ENCODE measurements at places on chromosomes 13 and 19.

DNA sequence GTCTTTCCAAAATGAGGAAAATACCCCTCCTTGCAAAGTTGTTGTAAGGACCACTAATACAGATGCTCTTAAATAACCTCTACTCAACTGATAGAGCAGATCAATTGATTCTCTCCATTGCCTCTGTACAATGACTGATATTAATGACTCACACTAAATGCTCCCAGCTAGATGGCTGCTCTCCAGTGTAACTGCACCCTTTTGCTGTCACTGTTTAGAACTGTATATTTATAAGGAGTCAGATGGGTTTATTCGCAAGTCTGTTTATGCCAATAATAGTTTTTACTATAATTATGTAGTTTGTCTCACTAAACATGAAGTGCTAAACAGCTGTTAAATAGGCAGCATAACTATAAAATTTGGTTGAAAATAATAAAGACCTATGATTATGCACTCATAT lies 21.0 kb upstream of the N4BP2L1 start:
- DNase-seq, result no peak

DNA sequence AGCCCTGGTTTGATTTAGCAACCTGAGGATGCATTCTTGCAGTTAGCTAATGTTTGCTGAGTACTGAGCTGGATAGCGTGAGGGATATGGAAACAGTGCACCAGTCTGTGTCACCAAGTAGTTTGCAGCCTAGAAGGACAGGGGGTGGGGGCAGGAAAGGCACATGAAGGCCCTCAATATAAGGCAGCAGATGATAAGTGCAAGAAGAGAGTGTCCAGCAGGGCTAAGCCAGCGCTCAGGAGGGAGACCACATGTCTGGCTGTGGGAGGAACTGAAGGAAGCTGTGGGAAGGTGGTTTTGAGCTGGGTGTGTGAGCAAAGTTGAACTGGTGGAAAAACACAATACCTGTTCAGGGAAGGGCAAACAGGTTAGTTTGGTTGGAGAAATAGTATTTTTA lies 1.7 kb downstream of the CXCL17 start:
- peak; percentile 62 for DNase-seq

DNA sequence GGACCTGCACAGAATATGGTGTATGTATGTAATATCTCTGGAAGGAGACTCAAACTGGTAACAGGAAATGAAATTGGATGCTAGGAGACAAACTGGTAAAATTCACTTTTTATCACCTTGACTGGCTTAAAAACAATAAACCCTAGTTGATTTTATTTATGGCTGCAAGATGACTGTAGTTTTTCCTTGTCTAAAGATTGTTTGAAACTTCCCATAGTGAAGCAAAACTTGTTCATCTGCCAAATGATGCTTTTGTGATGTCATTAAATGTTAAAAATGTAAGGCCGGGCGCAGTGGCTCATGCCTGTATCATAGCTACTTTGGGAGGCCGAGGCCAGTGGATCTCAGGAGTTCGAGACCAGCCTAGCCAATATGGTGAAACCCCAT lies 2.5 kb upstream of the ECH1 start:
- no peak for DNase-seq

DNA sequence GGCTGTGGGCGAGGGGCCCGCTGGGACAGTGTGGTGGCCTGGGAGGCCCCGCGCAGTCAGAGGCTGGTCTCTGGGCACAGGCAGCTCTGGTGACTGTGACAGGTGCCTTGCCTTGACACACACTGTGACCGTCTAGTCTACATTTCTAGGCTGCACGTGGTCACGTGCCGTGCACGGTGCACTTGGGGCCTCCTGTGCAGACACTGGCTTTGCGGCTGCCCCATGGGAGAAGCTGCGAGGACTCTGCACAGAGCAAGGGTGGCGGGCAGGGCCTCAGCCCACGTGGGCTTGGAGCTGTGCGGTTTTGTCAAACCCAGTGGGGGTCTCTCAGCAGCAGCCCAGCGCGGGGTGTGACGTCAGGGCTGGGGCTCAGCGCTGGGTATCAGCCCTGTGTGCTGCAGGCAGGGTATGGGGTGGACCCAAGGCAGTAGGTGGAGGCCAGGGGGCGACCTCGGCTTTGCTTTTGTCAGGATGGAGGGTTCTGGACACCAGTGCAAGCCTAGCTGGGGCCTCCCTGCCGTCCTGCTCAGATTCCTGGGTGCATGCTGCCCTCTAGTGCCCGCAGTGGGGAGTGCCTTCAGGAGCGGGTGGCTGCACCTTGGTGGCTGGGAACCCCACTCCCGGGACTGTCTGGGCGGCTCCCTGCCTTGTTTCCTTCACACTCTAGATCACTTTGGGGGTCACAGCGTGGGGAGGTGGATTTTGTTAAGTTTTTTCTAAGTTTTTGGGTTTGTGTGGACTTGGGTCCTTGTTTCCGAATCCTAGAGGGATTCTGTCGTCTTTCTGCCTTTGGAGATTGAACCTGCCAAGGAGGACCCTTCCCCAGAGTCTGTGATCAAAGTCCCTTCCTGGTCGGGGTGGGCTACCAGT lies 62.6 kb downstream of the KDM4B start:
- no peak for DNase-seq

DNA sequence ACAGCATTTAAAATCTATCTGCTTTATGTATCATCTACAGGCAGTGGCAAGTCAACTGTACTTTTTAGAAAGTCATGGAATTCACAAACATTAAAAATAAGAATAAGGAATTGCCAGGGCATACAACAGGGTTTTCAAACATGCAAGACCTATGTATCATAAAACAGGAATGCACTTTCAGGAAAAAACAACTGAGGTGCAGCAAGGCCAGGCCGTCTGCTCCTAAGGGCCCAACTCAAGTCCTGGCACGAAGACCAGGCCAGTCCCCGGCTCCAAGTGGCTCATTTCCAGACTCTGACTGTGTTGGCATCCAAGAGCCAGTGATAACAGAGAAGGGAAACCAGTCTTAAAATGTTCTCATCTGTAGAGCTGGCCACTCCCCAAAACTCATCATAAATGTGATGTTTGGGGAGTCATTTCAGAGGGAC lies 7.1 kb downstream of the RFX2 start:
- DNase-seq, result no peak

GRCh38 chr13:98386637-98387036 lies 190.3 kb downstream of the STK24 start:
- no peak for DNase-seq

GRCh38 chr13:26759249-26759906 lies 1.2 kb downstream of the GPR12 start:
- DNase-seq, result no peak

- DNase-seq, result no peak
These were observed at the start of gene PRKCG for GRCh38 chr19:53881482-53882390. Gene PRKCG (plus strand): TSS chr19:53882197. CDS start chr19:53882495, 298 bp downstream.

GRCh38 chr19:55504981-55505380 lies 16.7 kb downstream of the SSC5D start:
- no peak for DNase-seq

DNA sequence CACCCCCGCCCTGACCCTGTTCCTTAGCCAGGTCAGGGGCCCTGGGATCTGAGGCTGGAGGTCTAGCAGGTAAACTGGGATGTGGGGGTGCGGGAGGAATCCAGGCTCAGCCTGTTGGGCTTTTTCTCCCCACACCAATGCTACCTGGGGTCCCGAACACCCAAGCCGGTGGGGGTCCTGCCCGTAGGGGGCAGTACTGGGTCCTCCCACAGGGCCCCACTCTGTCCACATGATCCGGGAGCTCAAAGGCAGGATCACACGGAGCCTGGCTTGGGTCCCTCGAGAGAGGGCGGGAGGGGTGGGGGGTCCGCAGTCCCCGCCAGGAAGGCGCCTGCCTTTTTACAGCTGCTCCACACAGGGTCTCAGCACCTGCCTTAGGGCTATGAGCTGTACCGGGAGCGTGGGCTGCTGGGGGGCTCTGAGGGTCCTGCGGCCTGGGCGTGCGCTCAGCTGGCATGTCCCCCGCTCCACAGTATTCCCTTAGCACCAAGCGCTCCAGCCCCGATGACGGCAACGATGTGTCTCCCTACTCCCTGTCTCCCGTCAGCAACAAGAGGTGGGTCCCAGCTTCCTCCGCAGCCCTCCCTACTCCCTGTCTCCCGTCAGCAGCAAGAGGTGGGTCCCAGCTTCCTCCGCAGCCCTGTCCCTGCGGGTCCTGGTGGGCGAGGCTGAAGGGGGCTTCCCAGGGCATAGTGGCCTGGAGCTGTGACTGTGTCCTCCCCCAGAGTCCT lies 12.3 kb upstream of the TEKTIP1 start:
- DNase-seq, result no peak

- no peak for DNase-seq
These were observed 27.9 kb downstream of the USPL1 start for GRCh38 chr13:30645629-30646028.

DNA sequence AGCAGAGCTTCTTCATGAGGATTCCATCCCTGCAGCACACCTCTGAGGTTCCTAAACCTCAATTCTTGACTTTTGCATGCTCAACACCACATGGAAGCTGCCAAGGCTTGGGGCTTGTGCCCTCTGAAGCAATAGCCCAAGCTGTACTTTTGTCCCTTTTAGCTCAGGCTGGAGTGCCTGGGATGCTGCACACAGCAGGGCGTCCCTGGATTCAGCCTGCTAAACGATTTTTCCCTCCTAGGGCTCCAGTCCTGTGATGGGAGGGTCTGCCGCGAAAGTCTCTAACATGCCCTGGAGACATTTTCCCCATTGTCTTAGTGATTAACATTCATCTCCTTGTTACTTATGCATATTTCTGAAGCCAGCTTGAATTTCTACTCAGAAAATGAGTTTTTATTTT lies 98.3 kb downstream of the SLITRK5 start:
- no peak for DNase-seq

- no peak for DNase-seq
These were observed 776.6 kb downstream of the UQCRFS1 start for GRCh38 chr19:28436320-28436719.

DNA sequence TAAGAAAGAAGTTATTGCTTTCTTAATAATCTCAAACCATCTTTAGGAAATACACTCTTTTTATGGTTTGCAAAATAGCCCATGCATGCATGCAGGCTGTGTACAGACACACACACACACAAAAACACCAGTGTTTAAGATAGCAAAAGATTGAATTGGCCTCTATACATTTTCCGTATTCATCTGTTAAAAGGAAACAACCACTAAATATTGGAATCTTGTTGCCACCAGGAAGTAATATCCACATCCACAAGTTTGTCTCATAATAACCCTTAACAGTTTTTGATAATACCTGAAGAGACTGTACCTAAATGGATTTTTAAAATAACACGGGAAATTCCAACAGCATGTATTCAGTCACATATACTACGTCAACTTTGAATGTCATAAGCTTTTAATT lies 7.3 kb upstream of the MAB21L1 start:
- no peak for DNase-seq

- no peak for DNase-seq
These were observed 35.5 kb downstream of the PCDH8 start for GRCh38 chr13:52812941-52813340.

DNA sequence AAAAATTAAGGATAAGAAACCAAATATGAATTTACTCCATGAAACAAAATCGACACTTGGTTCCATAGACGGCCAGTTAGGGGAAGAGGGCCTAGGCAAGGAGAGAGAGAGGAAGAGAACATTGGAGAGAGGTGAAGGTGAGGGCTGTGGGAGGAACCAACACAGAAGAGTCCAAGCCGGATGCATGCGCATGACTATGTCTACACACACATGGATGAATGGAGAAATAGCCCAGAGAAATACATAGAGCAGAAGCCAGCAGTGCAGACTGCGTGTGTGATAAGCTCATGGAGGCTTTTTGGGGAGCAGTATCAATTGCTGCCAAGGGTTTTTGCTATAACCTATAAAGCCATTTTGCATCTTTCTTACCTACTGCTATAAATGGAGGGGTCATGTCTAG lies 67.3 kb upstream of the C1QTNF9 start:
- no peak for DNase-seq

- no peak for DNase-seq
These were observed 808 bp downstream of the SLITRK5 start for GRCh38 chr13:87671753-87672605.

DNA sequence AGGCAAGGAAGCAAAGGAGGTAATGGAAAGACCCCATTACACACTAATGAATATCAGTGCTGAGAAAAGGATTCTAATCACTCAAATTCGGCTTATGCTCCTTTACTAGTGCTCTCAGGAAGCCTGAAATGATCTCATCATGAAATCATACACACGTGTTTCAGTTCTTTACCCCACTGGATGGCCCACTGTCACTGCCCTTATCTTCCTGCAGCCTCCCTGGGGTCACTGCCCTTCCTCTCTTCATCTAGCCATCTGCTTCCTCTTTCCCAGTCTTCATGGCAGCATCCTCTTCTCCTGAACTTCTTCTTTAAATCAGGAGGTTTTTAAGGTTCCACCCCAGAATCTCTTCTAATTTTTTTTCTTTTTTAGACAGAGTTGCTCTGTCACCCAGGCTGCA lies 27.9 kb upstream of the EEF1AKMT1 start:
- no peak for DNase-seq

DNA sequence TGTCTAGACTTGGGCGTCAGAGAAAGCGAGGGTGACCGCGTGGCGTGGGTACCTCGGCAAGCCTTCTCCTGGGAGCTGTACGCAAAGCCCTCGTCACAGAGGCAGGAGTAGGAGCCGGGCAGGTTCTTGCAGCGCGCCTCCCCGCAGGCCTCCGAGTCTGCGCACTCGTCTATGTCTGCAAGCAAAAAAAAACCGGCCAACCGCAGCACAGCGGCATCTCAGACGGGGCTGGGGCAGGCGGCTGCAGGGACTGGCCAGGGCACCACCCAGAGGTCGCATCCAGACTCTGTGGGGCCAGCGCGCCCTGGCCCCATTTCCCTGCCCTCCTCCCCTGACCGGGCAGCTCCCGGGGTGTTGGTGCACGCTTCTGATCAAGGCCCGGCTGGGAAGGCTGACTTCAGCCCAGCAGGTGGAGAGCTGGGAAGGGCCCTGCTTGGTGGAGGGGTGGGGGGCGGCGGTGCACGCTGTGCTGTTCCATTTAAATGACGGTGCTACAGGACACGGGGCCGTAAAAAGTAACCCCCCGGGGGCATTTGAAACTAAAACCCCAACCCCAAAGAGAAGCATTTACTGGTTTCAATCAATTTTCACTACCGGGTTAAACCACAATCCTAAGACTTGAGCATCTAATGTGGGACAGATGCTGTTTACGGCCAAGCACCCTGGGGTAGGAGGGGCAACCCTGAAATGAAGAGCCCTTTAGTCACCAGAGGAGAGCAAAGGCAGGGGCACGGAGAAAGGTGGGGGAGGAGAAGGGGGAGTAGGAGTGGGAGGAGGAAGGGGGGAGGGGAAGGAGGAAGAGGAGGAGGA lies 28.2 kb downstream of the GAS6 start:
- no peak for DNase-seq

- no peak for DNase-seq
These were observed 3.1 kb upstream of the PRR20A start for GRCh38 chr13:57137585-57137984.

DNA sequence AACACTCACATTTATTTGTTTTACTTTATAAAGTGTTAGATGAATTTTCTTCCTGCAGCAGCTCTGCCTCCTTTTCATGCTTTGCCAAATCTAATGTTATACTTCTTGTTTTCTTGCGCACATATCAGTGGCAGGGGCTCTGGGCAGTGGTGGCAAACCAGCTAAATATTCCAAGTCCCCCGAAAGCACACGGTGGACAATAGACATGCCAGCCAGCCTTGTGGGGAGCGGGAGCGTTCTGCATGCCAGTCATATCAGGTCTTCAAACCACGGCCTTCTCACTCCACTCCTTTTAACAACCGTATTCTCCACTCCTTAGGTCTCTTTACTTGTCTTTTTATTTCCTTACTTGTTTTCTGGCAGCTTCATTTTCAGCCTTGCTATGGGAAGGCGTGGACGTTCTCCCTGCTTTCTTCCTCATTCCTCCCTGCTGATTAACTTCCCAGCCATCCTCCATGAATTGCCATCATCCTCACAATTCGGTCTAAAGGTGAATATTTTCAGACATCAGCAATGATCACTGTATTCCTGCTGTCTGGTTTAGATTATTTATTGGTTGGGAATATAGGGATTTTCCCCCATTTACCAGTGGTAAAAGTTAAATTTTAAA lies 77.1 kb upstream of the WASF3 start:
- no peak for DNase-seq

All from mesenteric fat pad (tissue), 1 donor.